ENCODE measurements at places on chromosomes 1 and 21. TPM values are rescaled to one million over a fixed set of nuclear protein-coding genes. Genes with fewer than 3 reads are reported as not detected.

ABCG1 gene
- total RNA-seq = 27.6 TPM

- no peaks in the 10 kb centered on the region for H3K36me3 ChIP-seq
- H3K27ac ChIP-seq = no peak within 1 kb of the TSS
- H3K4me3 ChIP-seq = no peak within 1 kb of the TSS
- no peaks in the 10 kb centered on the region for H3K4me1 ChIP-seq
These were observed at the start of gene LPAR3 for GRCh38 chr1:84892705-84893618. TSS of gene LPAR3 (minus strand) at chr1:84893206. CDS start at chr1:84866120, 27,086 bp downstream.

DNA sequence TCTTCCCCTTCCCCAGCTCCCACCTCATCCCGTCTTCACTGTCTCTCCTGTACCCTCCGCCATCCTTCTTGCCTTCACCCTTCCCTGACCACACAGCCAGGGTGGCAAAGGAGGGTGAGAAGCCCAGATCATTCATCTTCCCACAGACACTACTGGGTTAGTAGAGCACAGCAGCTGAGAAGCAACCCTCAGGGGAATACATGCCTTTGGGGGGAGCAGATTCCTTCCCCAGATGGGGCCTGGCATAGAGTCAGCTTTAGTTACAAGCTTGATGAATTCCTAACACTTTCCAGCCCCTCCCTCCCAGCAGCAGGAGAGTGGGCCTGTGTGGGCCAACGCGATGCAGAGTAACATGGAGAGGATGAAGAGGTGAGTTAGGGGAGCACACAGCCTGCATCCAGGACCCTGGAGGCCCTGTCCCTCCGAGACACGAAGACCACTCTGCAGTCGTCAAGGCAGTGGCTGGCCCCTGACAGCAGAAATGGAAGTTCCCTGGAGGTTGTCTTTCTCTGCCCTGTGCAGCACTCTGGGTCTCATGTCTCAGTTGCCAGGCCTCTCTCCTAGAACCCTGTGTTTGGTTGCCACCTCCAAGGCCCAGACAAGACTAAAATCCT lies 8.8 kb upstream of the BTG2 start:
- H3K36me3 ChIP-seq = no peaks in the 10 kb centered on the region
- H3K4me1 ChIP-seq = peaks cover 3% of the 10 kb centered on the region
- DNase-seq = no peak
- no peaks in the 10 kb centered on the region for H3K27me3 ChIP-seq
- no peak overlapping the region for H3K27ac ChIP-seq

DNA sequence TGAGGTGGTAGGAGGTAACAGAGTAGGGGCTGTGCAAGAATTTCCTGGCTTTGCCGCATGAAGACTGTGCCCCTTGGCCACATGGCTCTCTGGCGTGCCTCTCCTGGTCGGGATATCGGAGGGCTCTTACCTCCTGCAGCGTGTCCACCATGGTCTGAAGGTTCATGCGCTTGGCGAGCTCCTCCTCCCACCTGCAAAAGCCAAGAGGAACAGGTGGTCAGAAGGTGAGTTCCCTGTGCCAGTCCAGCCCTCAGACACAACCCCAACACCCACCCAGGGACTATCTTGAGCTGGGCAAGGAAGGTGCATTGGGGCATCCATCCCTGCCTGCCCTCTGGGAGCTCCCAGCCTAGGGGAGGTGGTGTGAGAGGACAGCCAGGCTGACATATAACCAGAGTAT lies 18.6 kb upstream of the ALDH4A1 start:
- H3K4me1 ChIP-seq = peaks cover 9% of the 10 kb centered on the region
- H3K36me3 ChIP-seq = no peaks in the 10 kb centered on the region
- no peak overlapping the region for H3K4me3 ChIP-seq

DNA sequence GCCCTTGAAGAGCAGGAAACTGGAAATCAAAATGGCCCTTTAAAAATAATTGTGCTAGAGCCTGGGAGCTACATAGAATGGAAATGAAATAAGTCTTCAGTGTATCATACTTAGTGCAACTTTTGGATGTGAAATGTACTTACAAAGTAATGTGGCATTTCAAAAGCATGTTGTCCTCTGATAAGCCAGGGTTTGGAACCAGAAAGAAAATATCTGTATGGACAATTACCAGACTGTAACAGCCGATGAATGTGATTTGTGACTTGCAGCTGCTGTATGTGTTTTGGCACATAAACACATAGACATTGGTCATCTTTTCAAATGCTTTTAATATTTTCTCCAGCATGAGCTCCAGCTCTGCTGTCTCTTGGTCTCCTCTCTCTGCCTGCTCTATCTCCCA lies 546.4 kb downstream of the OMA1 start:
- H3K36me3 ChIP-seq = no peaks in the 10 kb centered on the region
- H3K4me3 ChIP-seq = no peak overlapping the region
- H3K27me3 ChIP-seq = no peaks in the 10 kb centered on the region
- H3K4me1 ChIP-seq = no peaks in the 10 kb centered on the region
- no peak for DNase-seq

DNA sequence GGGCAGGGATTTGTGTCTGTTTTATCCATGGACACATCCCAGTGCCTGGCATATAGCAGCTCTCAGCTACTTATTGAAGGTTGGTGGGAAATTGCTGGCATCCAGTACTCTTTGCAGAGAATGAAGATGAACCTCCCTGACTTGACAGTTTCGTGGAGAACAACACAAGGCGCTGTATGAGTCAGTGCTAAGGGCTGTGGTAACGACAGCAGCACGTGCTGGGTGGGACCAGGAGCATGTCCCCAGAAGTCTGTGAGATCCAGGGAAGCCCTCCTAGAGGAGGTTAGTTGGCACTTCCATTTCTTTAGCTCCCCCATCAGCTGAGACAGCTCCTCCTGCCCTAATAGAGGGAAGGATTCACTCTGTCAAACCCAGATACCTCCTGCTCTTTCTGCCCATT lies 25.9 kb upstream of the IL19 start:
- H3K4me1 ChIP-seq = no peaks in the 10 kb centered on the region
- no peaks in the 10 kb centered on the region for H3K36me3 ChIP-seq
- no peaks in the 10 kb centered on the region for H3K27me3 ChIP-seq
- H3K27ac ChIP-seq = no peak overlapping the region
- no peak for DNase-seq

C1orf185 gene
- total RNA-seq = not detected

- DNase-seq = no peak
- no peaks in the 10 kb centered on the region for H3K4me1 ChIP-seq
- H3K27me3 ChIP-seq = no peaks in the 10 kb centered on the region
- H3K4me3 ChIP-seq = no peak overlapping the region
These were observed 56.0 kb downstream of the PTPRU start for GRCh38 chr1:29292344-29292743.

DNA sequence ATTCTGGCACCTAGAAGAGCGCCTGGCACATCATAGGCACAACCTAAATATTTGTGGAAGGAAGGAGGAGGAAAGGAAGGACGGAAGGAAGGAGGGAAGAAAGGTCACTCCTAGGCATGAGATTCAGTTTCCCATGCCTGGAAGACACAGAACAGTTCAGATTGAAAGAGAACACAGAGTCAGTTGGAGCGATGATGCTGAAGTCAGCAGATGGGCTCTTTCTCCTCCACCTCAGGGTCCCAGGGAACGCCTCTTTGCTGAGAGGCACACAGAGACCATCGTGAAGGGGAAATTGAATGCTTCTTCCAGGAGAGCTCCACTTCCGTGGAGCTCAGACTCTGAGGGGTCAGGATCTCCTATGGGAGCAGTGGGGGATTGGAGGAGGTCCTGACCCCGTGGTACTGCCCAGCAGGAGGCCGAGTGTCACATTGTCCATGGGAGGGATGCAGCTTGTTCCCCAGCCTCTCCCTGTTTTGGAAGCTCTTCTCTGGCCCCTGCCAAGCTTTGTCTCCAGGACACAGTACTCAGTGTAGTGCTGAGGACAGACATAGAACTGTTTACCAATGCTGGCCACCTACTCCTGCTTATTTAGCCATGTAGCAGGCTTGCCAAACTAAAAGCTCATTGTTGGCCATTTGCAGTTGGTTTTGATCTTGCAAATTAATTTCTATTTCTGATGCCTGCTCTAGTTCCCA lies 2.4 kb downstream of the MYBPHL start:
- DNase-seq = no peak
- peaks cover 7% of the 10 kb centered on the region for H3K4me1 ChIP-seq
- no peaks in the 10 kb centered on the region for H3K36me3 ChIP-seq
- no peak overlapping the region for H3K4me3 ChIP-seq
- no peaks in the 10 kb centered on the region for H3K27me3 ChIP-seq

DNA sequence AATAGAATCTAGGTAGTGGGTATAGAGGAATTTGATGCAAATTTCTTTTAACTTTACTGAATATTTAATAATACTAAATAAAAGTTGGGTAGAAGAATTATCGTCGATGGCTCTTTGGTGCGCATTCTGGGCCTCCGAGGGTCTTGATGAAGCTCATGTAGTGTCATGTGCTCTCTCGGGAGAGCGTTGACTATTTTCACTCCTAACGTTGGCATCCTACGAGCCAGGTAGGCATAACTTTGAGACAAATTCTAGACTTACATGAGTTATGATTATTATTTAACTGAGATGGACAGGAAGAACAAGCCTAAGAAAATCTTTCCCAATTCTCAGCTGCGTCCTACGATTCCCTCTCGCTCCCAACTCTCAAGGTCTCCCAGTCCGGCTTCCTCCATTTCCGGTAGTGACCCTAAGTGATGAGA lies 550 bp upstream of the PCAT6 start:
- no peak for DNase-seq
- H3K27me3 ChIP-seq = no peaks in the 10 kb centered on the region
- no peaks in the 10 kb centered on the region for H3K36me3 ChIP-seq
- H3K4me1 ChIP-seq = no peaks in the 10 kb centered on the region
- H3K27ac ChIP-seq = peak overlapping the region; percentile 44
- peak overlapping the region; percentile 81 for H3K4me3 ChIP-seq

MFAP2 gene
- total RNA-seq = 7.2 TPM

GRCh38 chr1:228044961-228045360 lies 37.5 kb upstream of the ARF1 start:
- no peaks in the 10 kb centered on the region for H3K4me1 ChIP-seq
- no peak overlapping the region for H3K4me3 ChIP-seq
- H3K36me3 ChIP-seq = no peaks in the 10 kb centered on the region
- H3K27ac ChIP-seq = no peak overlapping the region

- H3K4me1 ChIP-seq = peaks cover 32% of the 10 kb centered on the region
- H3K4me3 ChIP-seq = no peak overlapping the region
- no peaks in the 10 kb centered on the region for H3K27me3 ChIP-seq
- peak; percentile 89 for DNase-seq
- H3K27ac ChIP-seq = peak overlapping the region; percentile 72
- no peaks in the 10 kb centered on the region for H3K36me3 ChIP-seq
These were observed 17.6 kb downstream of the SLC2A1 start for GRCh38 chr1:42940851-42941639.

DNA sequence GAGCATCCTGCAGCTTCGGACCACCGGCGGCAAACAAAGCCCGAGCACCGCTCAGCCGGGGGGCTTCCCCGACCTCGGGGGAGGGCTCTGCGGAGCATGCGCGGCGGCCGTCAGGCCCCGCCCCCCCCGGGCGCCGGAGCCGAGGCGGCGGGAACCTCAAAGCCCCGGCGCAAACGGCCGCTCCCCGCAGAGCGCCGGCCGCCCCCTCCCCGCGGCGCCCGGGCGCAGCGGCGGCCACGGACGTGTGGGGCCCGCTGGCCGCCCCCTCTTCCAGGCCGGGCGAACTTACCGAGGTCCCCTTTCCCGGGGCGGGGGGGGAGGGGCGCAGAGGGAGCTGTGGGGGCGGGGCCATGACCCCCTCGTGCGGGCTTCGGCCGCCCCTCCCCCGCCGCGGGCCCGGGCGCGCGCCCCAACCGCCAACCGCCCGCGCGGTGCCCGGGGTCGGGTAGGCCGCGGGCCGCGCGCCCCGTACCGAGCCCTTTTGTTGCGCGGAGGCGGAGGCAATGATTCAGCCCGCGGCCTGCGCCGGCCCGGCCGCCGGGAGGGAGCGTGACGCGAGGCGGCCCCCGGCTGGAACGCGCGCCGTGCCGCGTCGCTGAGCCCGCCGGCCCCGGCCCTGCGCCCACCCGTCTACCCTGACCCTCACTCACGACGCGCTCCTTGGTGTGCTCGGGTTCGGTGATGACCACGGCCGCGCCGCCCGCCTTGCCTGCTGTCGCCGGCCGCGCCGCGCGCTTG lies 1.7 kb downstream of the RCC2 start:
- H3K36me3 ChIP-seq = no peaks in the 10 kb centered on the region
- DNase-seq = peak; percentile 71
- H3K27ac ChIP-seq = peak overlapping the region; percentile 78
- peaks cover 4% of the 10 kb centered on the region for H3K27me3 ChIP-seq
- H3K4me3 ChIP-seq = peak overlapping the region; percentile 71

GRCh38 chr1:19112891-19113696 lies 97.0 kb downstream of the UBR4 start:
- H3K27me3 ChIP-seq = no peaks in the 10 kb centered on the region
- no peaks in the 10 kb centered on the region for H3K4me1 ChIP-seq
- no peak for DNase-seq

DNA sequence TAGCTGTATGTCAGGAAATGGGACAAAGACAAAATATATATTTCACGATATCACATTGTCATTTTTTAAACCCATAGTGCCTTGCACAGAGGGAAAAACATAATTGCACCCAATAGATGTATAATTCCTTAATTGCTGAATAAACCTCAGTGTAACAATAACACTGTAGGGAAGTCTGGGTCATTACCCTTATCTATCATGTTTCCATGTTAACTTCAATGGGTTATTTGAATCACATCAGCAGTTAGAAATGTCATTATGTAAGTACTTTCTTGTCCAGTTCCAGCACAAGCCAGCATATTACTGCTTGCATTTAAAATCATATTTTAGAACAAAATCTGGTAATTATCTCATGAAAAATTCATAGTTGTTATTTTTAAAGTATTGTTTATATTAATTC lies 222.7 kb downstream of the HMCN1 start:
- no peak overlapping the region for H3K4me3 ChIP-seq
- no peak overlapping the region for H3K27ac ChIP-seq
- H3K36me3 ChIP-seq = no peaks in the 10 kb centered on the region
- no peak for DNase-seq

S100A9 gene
- total RNA-seq = 271 TPM

DNA sequence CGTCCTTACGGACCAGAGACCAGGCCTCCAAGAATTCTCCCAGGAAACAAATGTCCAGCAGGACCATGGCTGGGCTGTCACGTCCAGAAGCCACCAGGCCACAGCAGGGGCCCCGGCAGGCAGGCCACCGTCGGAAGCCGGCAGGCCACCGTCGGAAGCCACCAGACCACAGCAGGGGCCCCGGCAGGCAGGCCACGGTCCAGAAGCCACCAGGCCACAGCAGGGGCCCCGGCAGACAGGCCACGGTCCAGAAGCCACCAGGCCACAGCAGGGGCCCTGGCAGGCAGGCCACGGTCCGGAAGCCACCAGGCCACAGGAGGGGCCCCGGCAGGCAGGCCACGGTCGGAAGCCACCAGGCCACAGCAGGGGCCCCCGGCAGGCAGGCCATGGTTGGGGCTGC lies 67.0 kb upstream of the PDE9A start:
- no peaks in the 10 kb centered on the region for H3K27me3 ChIP-seq
- no peaks in the 10 kb centered on the region for H3K4me1 ChIP-seq
- no peak overlapping the region for H3K4me3 ChIP-seq
- no peaks in the 10 kb centered on the region for H3K36me3 ChIP-seq
- DNase-seq = no peak

LY9 gene
- 3.5 TPM for total RNA-seq

- H3K36me3 ChIP-seq = no peaks in the 10 kb centered on the region
- no peak within 1 kb of the TSS for H3K4me3 ChIP-seq
- peaks cover 23% of the 10 kb centered on the region for H3K27me3 ChIP-seq
- DNase-seq = peak; percentile 39
These were observed at the start of gene FAM163A for GRCh38 chr1:179742717-179743678. TSS of gene FAM163A (plus strand) at chr1:179743291. CDS start at chr1:179813098, 69,807 bp downstream.

GRCh38 chr1:216779686-216780085 lies 56.5 kb upstream of the ESRRG start:
- no peak overlapping the region for H3K27ac ChIP-seq
- DNase-seq = no peak
- no peaks in the 10 kb centered on the region for H3K4me1 ChIP-seq
- H3K27me3 ChIP-seq = no peaks in the 10 kb centered on the region
- H3K4me3 ChIP-seq = no peak overlapping the region

Measured in kidney (tissue), 22 donors.